ENCODE measurements at places on chromosomes 5 and 9.

DNA sequence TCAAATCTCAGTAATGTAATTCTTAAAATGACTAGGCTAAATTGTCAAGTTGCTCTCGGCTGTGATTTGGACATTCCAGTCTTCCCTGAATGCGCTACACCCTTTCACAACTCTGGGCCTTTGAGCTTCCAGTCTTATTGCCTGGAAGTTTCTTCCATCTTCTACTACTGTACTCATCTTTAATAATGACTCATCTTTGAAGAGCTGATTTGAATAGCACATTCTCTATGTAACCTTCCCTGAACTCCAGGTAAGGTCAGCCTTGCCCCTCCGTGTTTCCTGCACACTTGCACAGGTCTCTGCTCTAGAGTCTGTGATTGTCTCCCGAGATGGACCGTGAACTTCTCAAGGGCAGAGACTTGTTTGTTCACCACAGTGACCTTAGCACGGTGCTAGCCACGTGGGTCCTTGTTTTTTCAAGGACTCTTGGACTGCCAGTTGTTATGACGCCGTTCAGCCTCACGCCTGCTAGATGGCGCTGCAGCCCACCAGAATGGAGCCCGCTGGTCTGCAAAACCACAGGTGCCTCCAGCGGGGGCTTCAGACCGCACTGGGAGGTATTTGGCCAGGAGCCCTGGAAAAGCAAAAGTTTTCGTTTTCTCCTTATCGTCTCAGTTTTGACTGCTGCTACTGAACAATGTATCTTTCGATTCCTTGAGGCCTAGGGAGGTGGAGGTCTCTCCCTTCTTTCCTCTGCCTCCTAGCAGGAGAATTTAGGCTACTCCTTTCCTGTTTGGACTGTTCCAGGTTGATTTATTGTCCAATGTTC lies 44.4 kb downstream of the SEC61B start:
- peak; percentile 61 for DNase-seq

GRCh38 chr9:116673375-116673774 lies 13.7 kb upstream of the TRIM32 start:
- DNase-seq = no peak

DNA sequence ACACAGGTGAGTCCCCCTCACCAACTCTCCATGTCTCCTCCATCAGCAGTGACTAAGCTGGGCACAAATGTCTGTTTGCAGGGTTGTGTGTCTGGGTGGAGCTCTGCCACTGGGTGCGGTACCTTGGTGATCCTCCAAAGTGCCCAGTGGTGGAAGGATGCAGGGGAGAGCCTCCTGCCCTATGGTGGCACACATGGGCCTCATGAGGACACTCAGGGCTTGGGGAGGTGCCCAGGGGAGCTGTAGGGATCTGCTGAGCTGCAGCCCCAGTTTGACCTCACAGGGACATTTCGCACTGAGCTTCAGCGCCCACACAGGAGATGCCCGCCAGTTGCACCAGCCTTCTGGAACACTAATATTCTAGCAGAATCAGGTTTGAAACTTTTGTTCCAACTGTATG lies 29.5 kb downstream of the S1PR3 start:
- no peak for DNase-seq

GRCh38 chr5:130992621-130993020 lies 172.4 kb downstream of the HINT1 start:
- DNase-seq = no peak

- DNase-seq = peak; percentile 44
Observed at GRCh38 chr9:72902268-72902667, 50.6 kb downstream of the ALDH1A1 start.

GRCh38 chr9:89536600-89536999 lies 38.7 kb upstream of the SEMA4D start:
- DNase-seq = no peak

DNA sequence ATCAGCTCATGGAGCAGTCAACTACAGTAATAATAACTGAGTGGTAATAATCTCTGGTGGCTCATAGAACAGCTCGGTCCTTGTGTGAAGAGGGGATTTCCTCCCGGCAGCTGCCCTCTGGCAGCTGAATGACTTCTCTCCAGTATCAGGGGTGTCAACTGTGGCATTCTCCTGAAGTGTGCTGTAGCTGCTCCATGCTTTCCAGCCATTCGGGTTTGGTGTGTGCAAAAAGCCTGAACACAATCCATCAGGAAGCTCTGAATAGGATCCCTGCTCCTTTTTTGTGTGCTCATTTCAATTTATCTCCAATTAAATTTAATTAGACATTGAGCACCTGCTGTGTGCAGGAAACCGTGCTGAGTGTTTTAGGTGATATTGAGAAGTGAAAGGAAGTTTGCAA lies 59.8 kb upstream of the BARX1 start:
- peak; percentile 83 for DNase-seq

GRCh38 chr5:133234273-133234672 lies 182.5 kb downstream of the HSPA4 start:
- no peak for DNase-seq

DNA sequence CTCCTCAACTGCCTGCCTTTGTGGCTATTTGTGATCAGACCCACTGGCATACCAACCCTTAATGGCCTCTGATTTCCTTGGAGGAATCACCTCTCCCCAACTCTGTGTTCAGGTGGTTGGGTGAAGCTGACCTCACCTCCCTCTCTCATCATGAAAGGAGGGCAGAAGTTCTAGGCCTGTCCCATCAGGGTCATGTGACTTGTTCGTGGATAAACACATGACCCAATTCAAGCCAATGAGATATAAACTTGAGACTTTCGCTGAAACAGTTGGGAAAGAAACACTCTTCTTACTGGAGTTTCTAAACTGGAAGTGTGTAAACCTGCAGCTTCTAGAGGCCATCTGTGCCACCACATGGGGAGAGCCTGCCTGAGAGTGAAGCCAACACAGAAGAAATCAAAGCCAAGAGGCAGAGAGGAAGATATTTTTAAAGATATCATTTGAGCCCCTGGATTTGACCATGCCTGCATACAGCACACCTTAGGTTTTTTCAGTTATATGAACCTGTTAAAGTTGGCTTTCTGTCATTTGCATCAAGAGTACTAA lies 5.8 kb downstream of the GABBR2 start:
- DNase-seq = no peak

- DNase-seq = no peak
Observed at GRCh38 chr9:5978523-5978922, 36.9 kb downstream of the RANBP6 start.

DNA sequence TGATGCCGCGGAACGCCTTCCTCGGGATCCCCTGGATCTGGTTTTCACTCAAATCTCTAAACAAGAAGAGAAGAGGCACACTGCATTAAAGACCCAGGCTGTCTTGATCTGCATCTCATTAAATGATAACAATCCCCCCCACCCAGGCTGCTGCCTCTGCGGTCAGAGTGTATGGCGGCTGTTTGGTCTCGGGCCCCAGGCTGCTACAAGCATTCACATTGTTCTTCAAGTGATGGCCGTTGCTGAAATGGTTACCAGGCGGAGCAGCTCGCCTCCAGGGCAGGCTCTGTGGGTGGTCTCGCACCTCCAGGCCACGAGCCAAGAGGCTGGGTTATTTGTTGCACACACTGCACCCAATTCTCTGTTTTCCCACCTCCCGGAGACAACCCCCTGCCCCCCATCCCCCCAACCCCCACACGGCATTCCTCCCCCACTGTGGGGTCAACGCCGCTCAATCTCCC lies 304.1 kb upstream of the PANK3 start:
- DNase-seq = no peak

- DNase-seq = no peak
Observed at GRCh38 chr9:136620441-136621018, 42.2 kb upstream of the EGFL7 start.

- DNase-seq = peak; percentile 69
Observed at GRCh38 chr9:33287087-33287490, 3.2 kb upstream of the NFX1 start.

- no peak for DNase-seq
Observed at GRCh38 chr5:175261037-175261436, 182.9 kb downstream of the DRD1 start.

DNA sequence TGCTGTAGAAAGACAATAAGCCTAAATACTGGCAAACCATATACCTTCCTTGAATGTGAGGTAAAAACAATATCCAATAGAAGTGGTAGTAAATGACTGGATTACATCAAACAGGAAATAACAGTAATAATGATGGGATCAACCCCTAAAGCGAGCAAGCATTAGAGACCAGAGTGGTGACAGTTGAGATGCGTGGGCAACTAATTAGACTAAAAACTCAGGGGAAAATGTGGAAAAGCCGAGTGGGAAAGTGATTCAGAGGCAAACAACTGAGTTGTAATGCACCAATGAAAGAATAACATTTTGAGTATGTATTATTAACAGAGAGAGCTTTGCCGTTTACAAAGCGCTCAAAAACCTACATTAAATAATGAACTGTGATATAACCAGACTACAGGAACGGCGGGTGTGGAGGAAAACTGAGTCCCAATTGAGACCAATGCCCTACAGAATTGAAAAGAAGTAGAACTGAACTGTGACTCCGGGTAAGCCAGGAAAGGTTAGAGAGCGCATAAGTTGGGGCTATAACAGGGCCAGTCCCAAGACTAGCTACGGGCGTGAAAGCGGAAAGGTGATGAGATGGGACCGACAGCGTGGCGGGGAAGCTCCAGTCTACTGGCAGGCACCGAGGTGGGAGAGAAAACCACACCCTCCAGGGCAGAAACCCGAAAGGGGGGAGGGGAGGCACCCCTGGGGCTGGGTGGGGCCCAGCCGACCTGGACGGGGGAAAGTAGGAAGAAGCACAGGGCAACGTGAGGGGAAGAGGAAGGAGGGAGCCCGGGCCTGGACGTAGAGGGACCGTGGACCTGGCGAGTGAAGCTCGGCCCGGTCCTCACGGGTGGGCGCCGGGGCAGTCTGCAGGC lies 592 bp downstream of the UBAP2 start:
- peak; percentile 51 for DNase-seq

GRCh38 chr5:72623323-72623722 lies 116.1 kb upstream of the ZNF366 start:
- DNase-seq = no peak

GRCh38 chr5:4989118-4989517 lies 151.0 kb upstream of the ADAMTS16 start:
- no peak for DNase-seq

DNA sequence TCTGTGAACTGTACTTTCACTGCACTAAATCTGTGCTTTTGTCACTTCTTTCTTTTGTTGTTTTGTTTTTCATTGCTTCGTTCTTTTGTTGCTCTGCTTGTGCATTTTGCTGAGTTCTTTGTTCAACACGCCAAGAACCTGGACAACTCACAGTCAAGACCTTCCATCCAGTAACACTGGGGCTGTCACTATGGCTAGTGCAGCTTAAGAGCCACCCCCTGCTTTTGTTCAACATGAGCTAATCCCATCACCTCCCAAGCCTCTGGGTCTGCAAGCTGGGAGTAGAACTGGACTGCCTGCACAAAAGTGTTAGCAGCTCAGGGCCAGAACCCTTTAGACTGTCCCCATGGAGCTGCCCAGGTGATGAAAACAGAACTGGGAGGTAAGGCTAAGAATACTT lies 143.7 kb downstream of the SYK start:
- no peak for DNase-seq

DNA sequence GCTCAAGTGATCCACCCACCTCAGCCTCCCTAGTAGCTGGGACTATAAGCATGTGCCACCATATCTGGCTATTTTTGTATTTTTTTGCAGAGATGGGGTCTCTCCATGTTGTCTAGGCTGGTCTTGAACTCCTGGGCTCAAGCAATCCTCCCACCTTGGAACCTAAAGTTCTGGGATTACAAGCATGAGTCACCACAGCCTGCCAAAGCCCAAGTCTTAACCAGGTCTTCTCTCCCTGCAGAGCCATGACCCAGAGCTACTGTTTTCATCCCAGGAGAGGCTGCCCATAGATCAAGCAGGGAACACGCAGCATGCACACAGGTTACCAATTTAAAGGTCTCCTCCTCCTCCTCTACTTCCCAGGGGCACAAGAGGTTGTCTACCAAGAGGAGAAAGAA lies 29.7 kb downstream of the PCDHGC5 start:
- no peak for DNase-seq
